ENCODE measurements at places on chromosomes 11 and 22.

DNA sequence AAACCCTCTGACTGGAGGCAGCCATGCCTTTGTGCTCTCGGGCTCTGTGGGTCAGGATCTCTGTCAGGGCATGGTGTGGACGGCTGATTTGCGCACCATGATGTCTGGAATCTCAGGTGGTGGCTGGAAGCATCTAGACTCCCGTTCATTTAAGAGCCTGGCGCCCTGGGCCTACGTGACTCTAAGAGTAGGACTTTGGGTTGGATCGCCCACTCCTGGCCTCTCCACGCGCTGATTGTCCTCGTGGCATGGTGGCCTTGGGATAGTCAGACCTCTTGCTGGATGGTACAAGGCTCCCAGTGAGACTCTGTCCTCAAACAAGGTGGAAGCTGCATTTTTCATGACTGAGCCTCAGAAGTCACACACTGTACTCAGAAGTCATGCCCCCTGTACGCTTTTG is 224.3 kb downstream of the TBC1D22A start:
- no peak for DNase-seq

DNA sequence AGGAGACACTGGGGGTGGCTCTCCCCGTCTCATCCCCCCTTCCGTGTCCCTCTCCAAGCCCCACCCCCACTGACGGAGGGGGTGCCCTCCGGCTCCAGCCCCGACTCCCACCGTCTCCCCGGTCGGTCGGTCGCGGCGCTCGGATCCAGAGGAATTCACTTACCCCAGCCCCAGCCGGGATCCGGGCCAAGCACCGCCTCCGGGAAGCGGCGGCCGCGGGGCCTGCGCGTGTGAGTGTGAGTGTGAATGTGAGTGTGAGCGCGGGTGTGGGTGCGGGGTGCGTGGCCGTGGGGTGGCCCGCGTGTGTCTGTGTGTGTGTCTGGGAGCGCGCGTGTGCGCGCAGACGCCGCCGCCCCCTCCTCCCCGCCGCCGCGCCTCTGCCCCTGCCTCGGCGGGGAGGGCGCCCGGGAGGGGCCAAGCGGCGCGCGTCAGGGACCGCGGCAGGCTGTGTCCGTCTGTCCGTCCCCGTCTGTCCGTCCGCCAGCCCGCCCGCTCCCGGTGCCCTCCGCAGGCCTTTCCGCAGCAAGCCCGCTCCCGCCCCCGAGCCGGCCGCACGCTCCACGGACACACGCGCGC is at the start of gene ELFN2:
Gene ELFN2 (minus strand): TSS at position 345 of the 576 bp plus-strand sequence. CDS start 51,945 bp downstream, outside the sequence.
- no peak for DNase-seq

- DNase-seq, result no peak
These were observed 14.4 kb upstream of the SERPINH1 start for GRCh38 chr11:75547617-75548058.

DNA sequence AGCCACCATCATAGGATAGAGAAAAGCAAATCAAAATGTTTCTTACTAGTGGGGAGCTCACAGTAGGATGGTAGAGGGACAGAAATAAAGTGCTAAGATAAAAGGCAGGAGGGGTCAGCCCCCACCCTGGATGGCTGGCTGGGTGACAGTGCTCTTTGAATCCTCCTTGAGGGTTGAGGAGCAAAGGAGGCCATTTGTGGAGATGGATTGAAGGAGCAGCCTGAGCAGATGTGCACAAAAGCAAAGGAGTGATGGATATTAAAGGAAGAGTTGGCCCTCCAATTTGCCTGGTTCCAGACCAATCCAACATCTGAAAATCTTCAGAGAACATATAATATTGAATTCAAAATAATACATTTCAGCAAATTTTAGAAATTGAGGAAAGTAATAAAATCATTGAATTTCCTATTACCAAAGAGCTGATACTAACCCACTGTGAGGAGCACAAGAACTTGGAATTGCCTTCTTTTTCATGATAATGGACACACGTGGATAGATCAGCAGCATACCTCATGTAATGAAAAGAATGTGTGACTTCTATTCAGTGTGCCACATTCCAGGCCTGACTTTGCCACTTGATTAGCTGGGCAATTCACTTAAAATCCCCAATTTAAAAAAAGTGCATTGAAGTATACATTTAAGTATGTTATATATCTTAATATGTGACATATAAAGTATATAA is 287.0 kb downstream of the FAT3 start:
- no peak for DNase-seq

DNA sequence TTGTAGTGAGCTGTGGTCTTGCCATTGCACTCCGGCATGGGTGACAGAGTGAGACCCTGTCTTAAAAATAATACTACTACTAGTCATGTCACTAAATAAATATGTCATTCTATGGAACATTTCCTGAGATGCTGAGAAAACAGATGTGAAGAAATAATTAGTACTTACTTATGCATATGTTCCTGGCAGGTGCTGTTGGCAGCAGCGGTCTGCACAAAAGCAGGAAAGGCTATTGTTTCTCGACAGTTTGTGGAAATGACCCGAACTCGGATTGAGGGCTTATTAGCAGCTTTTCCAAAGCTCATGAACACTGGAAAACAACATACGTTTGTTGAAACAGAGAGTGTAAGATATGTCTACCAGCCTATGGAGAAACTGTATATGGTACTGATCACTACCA is 8.8 kb downstream of the ARCN1 start:
- DNase-seq, result no peak

- DNase-seq, result no peak
These were observed 34.1 kb downstream of the NUP50 start for GRCh38 chr22:45197606-45198462.

DNA sequence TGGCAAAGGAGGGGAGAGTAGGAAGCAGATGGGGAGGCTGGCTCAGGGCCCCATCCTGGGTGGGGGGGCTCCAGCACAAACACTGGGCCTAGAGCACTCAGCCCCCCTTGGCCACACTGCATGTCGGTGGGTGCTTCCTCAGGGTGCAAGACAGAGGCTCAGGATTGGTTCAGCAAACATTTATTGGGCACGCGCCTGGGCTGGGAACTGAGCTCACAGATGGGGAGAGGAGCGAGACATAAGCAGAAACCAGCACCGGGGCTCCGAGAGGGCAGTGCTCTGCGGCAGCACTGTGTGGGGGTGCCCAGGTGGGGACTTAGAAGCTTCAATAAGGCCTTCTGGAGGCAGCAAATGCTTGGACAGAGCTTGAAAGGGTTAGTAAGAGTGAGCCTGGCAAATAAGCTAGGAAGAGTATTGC is 12.1 kb upstream of the EHD1 start:
- no peak for DNase-seq

DNA sequence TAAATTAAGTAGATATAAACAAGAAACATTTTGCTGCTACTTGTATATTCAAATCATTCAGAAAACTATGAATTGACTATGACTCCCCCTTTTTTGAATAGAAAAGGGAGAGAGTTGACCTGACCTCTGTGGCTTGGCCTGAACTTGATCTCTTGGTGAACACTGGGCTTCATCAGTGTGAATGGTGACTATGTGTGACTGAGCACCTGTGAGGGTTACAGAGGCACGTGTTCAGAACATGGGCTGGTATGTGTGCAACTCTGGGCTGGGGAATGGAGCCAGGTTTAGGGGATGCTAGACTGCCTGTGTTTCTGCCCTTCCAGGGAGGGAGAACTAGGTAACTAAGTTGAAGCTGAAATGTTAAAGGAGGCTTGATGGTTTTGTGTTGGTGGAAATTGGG is 29.2 kb downstream of the HSD17B12 start:
- no peak for DNase-seq

DNA sequence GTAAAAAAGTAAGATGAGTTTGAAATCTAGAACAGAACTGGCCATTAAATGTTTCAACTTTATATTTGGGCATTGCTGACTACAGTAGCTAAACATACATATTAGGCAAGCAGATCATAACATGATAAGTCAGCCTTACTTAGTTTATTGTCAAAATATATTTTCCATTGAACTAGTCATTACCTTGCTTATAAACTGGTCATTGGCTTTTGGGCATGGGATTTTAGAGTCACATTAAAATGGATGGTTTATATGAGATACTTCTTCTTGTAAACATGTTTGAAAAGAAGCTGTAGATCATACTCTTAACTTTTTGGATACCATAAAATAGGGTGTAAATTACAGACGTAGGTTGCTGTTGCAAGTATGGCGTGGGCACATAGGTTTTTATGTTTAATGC is 2.7 kb downstream of the HIPK3 start:
- DNase-seq, result no peak

DNA sequence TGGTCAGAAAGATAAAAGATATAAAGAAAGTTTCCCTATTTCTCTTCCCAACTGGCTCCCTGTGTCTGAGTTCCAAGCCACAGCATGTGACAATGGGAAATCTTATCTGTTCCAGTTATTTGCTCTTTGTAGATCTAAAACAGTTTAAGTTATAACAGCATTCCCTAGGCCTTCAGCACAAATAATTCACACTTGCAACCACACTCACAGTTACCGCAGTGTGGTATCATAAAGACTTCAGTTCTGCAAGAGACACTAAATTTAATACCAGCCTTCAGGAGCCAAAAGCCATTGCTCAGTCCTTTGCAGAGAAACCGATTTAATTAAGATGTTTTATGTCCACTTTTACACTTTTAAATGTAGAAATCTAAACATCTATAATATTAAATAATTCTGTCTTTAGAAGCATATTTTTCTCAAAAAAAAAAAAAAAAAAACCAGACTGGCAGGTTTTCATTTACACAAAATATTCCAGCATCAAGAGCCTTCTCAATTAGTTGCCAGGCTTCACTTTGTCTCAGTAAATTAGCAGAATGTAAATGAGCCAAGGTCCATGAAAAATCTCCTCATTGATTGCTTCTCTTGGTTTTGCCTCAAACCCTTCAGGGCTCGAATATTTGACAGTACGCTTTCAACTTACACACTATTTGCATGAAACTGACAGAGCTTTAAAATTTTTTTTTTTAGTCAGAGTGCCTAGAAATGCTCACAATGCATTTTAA is 300.0 kb upstream of the DDI1 start:
- no peak for DNase-seq

DNA sequence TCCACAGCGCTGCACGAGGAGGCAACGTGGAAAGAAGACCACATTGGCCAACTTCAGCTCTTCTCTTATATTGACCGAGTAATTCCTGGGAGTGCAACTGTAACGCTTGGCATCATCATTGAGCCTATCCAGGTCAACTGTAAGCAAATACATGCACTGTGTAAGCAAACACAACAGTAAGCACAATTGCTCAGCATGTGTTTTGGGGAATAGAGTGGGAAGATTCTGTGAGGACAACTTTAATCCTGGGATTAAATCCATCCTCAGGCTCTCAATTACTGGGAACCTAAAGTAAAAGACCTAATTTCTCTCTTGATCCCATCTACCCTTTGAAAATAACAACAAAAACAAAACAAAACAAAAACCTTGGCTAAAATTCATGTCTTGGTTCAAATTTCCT is 109.5 kb upstream of the DDI1 start:
- DNase-seq, result no peak

GRCh38 chr11:91129596-91129995 is 906.7 kb upstream of the CHORDC1 start:
- DNase-seq, result no peak

DNA sequence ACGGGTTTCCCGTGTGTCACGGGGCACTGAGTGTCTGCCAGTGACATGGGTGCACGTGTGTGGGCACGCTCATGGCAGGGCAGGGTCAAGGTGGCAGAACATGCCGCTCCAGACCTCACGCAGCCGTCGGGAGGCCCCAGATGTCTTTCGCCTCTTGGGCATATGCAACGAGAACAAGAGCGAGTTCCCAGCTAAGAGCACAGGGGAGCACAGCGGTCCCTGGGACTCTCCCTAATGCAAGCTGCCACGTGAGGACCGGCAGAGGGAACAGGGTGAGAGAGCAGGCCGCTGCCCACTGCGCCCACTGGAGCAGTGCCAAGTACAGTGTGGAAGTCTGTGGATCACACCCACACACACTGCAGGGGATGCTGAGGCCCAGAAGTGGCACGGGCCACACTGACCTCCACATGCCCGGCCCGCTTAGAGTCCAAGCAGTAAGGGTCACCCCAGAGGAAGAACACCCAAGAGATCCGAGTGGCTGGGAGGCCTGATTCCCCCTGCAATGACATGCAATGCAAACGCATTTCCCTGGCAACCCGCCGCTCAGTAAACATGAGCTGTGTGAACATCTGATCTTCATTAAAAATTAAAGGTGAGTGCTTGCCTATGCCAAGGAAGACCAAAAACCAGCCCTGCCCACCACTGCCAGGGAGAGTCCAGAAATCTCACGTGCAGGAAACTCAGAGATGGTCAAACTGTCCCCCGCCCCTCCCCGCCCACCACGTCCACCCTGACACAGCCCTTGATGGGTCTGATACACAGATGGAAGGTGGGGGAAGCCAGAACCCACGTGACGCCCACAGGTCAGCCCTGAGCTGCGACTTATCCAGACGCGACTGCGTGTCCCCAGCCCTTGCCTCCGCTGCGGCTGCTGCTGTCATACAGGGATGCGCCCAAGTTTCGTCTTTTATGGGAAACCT is 11.7 kb downstream of the CERK start:
- no peak for DNase-seq

DNA sequence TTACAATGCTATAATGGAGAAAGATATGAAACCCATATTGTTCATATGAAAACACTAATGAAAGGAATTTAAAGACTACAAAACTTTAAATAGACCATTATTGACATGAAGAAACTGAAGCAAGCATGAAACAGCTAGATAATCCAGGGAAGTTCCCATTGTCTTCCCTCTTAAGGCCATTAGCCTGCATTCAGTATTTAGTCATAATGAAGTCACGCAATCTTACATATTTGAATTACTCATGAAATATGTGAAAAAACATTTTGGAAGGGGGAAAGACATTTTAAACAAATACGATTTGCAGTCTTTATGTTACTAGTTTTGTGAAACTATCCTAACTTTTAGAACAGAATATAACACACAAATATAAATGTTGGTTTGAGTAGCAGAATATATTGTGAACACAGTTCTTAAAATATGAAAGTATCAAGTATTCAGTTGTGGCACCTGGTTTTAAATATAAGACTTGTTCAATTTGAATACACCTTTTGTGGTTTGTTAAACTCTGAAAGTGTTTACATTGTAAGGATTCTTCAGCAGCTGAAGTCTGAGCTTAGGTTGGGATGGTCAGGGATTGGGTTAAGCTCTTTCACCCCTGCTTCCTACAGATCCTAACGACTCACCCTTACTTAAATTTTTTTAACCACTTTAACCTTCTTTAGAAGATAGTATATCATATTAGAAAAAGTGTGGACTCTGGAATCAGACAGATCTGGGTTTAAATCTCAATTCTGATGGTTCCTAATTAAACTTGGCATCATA is 500.3 kb upstream of the TENM4 start:
- DNase-seq, result no peak

DNA sequence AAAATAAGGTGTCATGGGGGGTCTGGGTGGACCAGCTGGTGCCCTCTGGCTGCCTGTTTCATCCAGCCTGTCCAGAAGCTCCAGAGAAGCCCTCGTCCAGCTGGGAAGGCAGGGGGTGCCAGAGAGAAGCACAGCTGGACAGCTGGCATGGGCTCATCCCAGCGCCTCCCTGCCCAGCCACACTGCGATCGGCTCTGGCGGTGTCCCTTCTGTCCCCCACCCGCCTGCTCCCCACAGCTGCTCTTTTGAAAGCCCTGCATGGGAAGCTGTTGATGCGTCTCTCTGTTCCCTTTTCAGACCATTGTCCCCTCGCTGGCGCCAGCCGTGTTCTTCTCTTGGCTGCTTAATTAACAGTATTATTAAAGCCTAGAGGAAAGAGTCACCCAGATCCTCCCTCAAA is 86.5 kb downstream of the MN1 start:
- no peak for DNase-seq

Measured in stimulated activated CD8-positive, alpha-beta memory T cell treated with anti-CD3 and anti-CD28 coated beads, Interleukin-4, amount 100 ng/mL, for 1 hour (primary cell).